Uterus (tissue), 4 donors: ENCODE measurements at places on chromosomes 5 and 9. TPM values are rescaled to one million over a fixed set of nuclear protein-coding genes. Genes with fewer than 3 reads are reported as not detected.

FBP1 gene
- 2.6 TPM for total RNA-seq

AK8 gene
- total RNA-seq: not detected

DNA sequence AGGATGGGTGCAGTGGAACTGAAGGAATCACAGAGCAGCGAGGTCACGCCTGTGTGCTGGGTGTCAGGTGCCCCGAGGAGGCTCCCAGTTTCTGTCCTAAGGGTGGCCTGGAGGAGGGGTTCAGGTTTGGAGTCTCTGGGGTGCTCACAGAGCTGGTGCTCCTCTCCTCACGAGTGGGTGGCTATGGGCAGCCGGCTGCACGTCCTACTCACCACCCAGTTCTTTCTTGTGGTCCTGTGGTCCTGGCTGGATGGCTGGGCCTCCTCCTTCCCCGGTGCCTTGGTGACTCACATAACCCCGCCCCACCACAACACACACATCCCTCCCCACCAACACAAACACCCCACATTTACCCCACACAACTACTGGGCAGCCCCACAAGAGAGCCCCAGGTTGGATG is 9.9 kb upstream of the PTGS1 start:
- DNase-seq: no peak

- no peak for DNase-seq
Observed at GRCh38 chr5:39423331-39423751, 1.4 kb downstream of the DAB2 start.

GRCh38 chr5:172706796-172707195 is 64.2 kb downstream of the DUSP1 start:
- DNase-seq: no peak

GRCh38 chr9:16625811-16626210 is 244.7 kb downstream of the BNC2 start:
- no peak for DNase-seq

- DNase-seq: no peak
Observed at GRCh38 chr5:132310141-132310834, 16.1 kb downstream of the SLC22A4 start.

FBXL17 gene
- total RNA-seq: 21.9 TPM

KIF20A gene
- total RNA-seq: not detected

STK10 gene
- 18.5 TPM for total RNA-seq

GRCh38 chr9:98913044-98913443 is 30.7 kb upstream of the COL15A1 start:
- no peak for DNase-seq

DNA sequence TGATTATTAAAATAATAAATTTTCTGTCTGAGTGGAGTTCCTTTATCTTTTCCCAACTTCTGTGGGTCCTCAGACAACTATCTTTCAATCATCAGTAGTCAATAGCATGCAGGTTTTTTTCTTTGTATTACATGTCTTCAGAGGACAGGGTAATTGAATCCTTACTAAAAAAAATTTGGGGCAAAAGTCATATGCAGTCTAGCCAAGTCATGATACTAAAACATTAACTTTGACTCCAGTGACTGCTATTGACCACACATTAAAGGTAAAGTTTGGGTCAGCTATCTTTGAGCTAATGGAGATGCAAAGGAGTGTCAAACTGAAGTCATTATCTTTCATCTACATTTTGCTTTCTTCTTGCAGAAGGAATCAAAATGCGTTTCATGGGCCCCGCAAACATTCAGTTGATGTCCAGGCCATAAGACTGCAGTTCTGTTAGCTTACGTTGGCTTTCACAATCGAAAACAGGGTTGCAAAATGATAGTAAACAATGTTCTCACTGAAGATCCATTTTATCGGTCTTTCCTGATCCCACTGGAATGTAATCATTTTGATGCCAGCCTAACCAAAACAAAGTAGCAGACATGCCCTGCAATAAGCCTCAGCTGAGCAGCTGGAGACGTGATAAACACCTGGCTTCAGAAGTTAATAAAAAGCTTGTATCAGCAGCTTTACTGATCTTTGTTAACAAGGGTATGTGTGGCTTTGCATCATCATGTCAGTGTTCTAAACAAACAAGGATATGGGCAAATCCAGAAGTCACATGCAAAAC is 186.1 kb upstream of the PRLR start:
- no peak for DNase-seq

AQP7 gene
- total RNA-seq: not detected

GRCh38 chr5:83548581-83548980 is 77.0 kb downstream of the VCAN start:
- no peak for DNase-seq

PCA3 gene
- total RNA-seq: not detected

- DNase-seq: no peak
Observed at GRCh38 chr5:5719292-5719691, 296.8 kb downstream of the ICE1 start.
